ENCODE measurements at places on chromosomes 11 and 22. TPM values are rescaled to one million over a fixed set of nuclear protein-coding genes. Genes with fewer than 3 reads are reported as not detected.

Gene USH1C
- total RNA-seq, result 20.8 TPM

Gene CRYAB
- 61.0 TPM for total RNA-seq

Gene IFITM10
- not detected for total RNA-seq

Gene OR51B5
- total RNA-seq, result not detected

Gene OR8G5
- not detected for total RNA-seq

Measured in body of pancreas (tissue), 4 donors.